AML-193 (cell line): ENCODE measurements at places on chromosomes 7 and 10.

DNA sequence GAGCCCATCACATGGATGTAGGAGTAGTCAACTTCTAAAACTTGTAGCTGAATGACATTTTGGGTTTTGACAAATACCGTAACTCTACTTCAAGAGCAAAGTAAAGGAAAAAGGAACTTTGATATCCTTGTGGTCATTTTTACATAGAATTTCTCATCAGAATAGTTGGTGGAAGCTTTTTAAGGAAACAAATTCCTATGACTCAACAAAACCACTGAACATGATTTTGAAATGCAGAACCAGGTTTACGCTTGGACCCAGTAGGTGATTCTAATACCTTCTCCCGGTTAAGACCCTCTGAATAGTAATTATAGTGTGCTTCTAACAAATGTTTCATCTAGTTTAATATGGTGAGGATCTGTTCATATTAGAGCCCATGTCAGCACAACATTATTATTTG is 307.8 kb downstream of the GPR37 start:
- no peak for DNase-seq

DNA sequence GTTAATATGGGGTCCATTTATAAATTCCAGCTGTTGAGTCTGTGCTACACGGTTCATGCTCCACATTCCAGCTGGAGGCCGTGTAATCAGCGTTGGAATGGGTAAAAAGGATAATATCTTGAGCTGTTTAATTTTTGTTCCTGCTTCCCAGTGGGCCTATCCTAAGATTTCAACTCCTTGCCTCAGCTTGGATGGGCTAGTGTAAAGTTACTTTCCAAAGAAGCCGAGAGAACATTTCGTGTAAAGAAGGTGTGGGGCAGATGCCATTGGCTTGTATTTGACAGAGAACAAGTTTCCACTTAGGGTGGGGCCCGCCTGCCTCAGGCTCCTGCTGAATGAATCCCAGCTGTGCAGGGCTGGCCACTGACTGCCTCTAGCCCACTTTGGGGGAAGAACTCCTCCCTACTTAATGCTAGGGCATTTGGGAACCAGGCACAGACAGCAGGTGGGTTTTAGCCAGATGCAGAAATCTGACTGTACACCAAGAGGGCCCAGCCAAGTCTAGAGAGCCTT is 125.9 kb upstream of the LYZL2 start:
- DNase-seq: no peak

GRCh38 chr7:98282703-98283102 is 1.2 kb downstream of the BRI3 start:
- no peak for DNase-seq

DNA sequence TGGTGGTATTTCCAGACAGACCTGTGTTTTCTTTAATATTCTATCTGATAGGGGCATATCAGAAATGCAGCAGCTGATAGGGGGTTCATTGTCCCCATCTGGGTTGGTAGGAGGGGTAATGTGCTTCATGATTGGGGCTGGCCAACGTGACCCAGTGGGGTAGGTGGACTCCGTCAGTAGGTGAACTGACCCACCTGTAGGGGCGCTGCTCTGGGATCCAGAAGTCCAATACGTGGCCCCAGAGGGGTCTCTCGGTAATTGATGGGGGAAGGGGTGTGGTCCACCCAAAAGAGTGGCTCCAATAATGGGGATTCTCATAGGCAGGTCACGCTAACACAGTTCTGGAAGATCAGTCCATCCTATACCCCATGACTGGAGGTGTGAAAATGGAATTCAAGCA is 112.0 kb downstream of the PRLHR start:
- no peak for DNase-seq
